ENCODE measurements at places on chromosomes 7 and 10.
A peak's percentile ranks its signal among the peaks of the same experiment; 100 is the strongest.

DNA sequence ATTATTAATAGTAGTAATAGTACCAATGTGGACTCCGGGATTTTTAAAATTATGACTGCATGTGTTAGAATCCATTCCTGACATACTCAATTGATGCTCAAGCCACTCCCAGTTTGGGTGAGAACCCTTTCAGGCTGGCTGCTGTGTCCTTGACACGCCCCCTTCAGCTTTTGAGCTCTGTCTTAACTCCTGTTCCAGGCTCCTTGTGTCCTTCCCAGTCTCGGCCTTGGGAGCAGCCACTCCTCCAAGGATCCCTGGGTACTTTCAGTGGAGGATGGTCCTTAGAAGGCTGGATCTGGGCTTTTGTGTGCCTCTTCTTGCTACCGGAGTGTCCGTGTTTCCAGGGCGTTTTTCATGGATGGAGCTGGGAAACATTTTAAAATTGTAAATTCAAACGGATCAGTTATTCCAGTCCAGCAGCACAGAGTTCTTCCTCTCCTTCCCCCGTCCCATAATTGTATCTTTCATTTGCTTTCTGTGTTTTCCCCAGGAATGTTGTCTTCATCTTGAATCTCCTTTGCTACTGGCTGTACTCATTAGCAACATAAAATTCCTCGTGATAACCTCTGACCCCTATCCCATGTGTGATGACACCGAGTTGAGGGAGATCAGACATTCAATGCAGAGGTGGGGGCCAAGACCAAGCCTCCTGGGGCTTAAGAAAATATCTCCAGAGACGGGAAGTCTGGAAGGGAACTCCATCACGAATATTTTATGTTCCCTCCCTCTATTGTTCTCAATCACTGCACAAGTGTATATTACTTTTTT lies 40.0 kb upstream of the PFKFB3 start:
- no peak for DNase-seq

- DNase-seq: no peak
Measured at GRCh38 chr10:112465299-112465883, 18.4 kb downstream of the VTI1A start.

- no peak for DNase-seq
Measured at GRCh38 chr7:46226860-46227259, 305.8 kb upstream of the IGFBP3 start.

DNA sequence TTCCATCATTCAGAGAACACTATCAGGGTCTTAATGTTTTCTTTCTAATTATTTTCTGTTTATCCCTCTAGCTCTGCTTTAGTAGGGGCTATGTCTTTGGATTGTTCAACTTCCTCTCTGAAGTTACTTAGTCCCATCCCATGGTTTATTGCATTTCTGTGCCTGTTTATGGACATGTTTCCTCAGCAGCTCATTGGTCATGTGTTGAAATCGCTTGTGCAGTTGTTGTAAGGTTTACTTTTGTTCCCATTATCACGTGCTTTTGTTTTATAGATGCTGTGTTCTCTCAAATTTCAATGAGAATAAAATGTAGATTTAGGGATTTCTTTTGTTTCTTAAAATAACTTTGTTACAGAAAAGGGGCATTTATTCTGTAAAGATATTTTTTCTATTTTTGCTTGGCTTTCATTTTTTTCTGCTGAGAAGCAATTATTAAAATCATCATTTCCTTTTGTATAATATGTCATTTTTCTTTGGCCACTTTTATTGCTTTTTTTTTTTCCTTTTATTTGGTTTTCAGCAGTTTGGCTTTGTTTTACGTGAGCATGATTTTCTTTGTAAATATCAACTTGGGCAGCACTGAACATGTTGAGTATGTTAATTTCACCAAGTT lies 110.9 kb downstream of the CCDC7 start:
- no peak for DNase-seq

DNA sequence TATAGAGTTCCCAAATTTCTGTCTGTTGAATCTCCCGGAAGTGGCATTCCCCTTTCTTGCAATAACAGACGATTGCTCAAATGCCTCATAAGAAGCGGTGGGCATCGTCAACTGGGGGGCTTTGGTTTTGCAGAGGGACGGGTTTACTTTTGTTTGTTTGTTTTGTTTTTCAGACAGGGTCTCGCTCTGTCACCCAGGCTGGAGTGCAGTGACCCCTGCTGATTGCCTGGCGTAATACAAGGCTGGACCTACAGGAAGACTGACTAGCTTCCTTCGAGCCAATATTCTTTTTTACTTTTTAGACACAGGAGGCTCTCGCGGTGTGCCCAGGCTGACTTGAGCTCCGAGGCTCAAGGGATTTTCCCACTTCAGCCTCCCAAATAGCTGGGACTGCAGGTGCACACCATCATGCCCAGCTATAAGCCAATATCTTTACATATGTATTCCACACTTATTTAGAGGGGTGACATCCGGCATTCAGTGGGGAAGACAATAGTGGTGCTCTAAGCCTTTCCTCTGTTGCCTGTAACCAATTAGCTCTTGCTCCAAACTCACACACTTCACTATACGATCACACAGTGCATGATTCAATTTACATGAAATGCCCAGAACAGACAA lies 58.1 kb downstream of the FHIP2A start:
- DNase-seq: no peak

DNA sequence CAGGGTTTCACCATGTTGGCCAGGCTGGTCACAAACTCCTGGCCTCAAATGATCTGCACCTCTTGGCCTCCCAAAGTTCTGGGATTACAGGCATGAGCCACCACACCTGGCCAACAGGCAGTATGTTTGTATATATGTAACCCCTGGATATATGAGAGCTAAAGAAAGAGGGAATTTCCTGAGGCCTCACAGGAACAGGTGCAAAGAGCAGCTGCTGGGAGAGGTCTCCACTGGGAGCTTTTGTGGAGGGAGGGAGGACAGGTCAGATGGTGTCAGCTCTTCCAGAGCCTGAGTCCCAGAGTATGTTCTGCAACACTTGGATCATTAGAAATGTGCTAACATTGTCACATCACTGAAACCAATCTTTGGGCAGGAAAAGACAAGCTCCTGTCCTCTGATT lies 110.1 kb upstream of the KIF5B start:
- DNase-seq: no peak

GRCh38 chr10:132946311-132946710 lies 3.9 kb upstream of the CFAP46 start:
- no peak for DNase-seq

DNA sequence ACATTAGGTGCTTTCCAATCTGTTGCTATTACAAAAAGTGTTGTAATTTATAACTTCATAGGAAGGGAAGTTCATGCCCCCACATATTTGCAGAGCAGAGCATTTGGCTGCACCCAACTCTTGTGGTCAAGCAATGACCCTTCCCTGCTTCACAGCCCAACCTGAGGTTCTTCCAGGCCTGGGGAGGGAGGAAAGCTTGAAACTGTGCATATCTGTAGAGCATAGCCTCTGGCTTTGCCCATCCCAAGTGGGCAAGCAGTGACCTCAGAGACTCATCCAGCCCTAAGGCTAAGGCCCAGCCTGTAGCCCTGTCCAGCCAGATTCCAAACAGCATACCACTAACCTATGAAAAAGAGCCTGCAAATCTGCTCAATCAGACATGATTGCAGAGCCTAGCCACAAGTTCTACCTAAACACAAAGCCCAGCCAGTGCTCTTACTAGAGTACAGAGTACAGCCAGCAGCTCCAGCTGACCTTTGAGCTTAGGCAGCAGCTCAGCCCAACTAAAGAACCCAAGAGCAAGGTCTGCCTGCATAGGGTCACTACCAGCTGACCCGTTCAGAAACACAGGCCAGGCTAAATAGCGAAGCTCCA lies 14.4 kb upstream of the GSTK1 start:
- no peak for DNase-seq

DNA sequence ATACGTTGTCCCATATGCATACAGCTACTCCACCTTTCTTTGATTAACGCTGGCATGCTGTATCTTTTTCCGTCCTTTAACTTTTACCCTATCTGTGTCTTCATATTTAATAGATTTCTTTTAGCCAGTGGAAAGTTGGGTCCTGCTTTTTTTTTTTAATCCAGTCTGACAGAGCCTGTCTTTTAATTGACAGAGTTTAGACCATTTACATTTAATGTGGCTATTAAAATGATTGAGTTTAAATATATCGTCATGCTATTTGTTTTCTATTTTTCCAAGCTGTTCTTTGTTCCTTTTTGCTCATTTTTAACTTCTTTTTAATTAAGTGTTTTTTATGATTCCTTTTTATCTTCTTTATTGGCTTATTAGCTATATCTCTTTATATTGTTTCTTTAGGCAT lies 217.6 kb upstream of the NEBL start:
- DNase-seq: no peak

- no peak for DNase-seq
Measured at GRCh38 chr10:130764651-130765050, 546.9 kb downstream of the TCERG1L start.

- DNase-seq: no peak
Measured at GRCh38 chr7:67894746-67895145, 898.1 kb downstream of the TYW1 start.

DNA sequence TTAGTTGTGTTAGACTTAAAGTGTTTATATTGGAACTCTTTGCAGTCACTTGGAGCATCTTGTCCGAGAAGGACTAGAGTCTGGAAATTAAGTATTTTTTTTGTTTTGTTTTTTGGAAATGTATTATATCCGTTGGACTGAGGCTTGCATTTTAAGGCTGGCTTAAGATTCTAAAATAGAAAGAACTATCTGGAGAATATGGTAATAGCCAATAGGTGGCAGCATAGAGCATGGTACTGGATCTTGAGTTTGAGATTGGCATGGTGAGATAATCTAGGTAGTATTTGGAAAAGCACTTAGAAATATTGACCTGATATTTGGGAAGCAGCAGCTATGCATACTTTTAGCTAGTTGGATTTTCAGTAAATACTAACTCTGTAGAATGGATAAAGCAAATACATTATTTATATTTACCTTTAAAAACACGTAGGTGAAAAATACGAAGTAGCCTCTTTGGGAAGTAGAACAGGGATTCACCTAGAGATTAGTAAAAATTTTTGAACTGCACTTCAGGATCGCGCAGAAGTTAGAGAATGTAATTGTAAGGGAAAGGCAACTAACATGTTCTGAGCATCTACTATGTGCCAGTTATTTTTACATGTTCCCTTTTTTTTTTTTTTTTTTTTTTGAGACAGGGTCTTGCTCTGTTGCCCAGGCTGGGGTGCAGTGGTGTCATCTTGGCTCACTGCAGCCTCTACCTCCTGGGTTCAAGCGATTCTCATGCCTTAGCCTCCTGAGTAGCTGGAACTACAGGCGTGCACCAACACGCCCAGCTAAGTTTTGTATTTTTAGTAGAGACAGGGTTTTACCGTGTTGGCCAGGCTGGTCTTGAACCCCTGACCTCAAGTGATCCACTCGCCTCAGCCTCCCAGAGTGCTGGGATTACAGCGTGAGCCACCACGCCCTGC lies 78.6 kb downstream of the LCOR start:
- no peak for DNase-seq

DNA sequence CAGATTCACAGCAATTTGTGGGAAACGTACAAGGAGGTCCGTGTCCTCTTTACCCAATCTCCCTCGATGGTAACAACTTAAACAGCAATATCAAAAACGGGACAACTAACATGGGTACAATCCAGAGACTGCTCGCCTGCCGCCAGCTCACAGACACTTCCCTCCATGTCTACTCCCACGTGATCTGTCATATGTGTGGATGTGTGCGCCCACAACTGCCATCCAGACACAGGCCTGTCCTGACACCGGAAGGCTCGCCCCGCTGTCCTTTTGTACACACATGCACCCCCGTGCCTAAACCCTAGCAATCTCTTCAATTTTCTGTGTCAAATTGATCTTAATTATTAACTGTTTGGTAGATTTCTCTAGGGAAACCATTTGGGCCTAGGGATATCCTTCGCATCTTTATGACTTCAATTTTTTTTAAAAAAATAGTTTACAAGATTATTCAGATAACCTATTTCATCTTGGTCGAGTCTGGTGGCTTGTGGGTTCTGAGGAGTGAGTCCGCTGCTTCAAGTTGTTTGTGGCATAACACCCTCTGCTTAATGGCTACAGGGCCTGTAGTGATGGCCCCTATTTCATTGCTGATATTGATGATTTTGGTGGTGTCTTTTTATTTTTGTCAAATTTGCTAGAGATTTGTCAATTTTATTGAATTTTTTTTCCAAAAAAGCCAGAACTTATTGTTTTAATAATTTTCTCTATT lies 260.6 kb downstream of the MAD1L1 start:
- DNase-seq: no peak

DNA sequence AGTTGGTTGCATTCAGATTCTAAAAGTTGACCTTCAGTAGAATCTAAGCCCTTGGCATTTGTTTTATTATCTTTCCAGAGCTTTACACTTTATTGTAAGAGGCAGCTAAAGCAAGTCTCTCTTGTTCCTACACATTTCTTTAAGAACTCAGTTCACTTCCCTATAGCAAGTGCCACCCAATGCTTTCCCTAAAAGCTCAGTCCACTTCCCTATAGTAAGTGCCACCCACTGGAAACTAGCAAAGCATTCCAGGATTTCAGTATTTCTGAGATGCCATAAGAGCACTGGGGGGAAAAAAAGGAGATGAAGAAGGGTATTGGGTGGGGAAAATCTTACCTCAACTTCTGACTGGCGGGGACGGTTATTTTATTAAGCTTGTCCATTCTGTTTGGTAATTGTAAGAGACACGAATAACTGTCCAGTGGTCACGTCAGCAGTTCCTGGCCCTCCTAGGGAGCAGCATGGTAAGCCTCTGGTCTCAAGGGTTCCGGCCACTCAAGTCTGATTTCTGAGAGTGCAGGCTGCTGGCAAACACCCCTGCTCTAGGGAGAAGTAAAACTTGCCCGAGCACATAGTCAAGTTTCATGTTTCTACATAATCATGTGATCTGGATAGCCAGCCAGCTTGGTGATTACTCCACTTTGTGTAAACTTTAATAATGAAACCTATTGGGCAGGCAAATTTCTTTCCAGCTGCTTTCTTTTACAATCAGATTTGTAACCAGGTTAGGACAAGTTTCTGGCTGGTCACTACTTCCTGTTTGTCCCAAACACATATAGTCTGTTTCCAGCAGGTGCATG lies at the start of gene BLNK:
BLNK (minus strand) TSS at position 554 of the 800 bp plus-strand sequence; CDS start at position 383, 171 bp downstream.
- no peak for DNase-seq

- DNase-seq: no peak
Measured at GRCh38 chr7:19610194-19610943, 98.5 kb downstream of the POLR1F start.

GRCh38 chr10:86642021-86642420 lies 12.3 kb upstream of the OPN4 start:
- DNase-seq: no peak

- peak; percentile 49 for DNase-seq
Measured at GRCh38 chr7:2237109-2237602, 4.4 kb upstream of the MAD1L1 start.

DNA sequence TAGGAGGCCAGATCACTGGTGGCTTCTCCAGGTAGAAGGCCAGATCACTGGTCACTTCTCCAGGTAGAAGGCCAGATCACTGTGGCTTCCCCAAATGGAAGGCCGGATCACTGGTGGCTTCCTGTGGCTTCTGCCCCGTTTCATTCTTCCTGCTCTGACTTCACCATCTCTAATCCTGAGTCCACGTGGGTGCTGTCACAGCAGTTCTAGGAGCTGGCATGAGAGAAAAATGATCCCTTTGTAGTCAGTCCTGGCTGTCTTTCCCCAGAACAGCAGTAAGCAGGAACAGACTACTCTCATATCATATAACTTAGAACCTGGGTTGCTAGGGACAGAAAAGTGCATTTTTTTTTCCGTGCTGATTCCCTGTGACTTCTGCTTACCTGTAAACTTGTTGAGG lies 90.9 kb downstream of the ACTR3B start:
- DNase-seq: no peak

GRCh38 chr10:61761825-61762217 lies 99.1 kb downstream of the CABCOCO1 start:
- no peak for DNase-seq

- no peak for DNase-seq
Measured at GRCh38 chr10:26737730-26738129, 40.2 kb downstream of the PDSS1 start.

All from substantia nigra (tissue), 51 donors.